ENCODE measurements at places on chromosomes 11 and 22.

- DNase-seq = no peak
Observed at GRCh38 chr11:11866203-11866602, 24.4 kb downstream of the USP47 start.

DNA sequence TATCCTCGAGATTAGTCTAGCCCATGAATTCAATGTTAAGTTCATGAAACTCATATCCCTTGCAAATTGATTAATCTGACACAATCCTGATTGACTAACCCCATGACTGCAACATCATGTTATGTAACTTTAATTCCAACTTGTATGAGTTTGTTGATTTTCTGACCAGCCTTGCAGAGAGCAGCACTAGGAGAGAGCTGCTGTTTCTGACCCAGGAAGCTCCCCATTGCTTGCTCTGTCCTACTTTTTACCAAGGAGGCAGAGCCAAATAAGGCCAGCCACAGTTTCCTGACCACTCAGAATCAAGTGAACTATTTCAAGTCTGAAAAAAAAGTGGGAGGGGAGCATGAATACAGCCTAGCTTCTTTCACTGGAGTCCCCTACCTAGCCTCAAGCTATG lies 13.2 kb downstream of the MPZL3 start:
- DNase-seq = no peak

- no peak for DNase-seq
Observed at GRCh38 chr11:77102246-77103210, at the start of gene OMP. Gene OMP (plus strand): TSS chr11:77102840. CDS start chr11:77102840, 0 bp downstream.

- no peak for DNase-seq
Observed at GRCh38 chr11:55967914-55968313, 1.8 kb downstream of the OR10AG1 start.

- no peak for DNase-seq
Observed at GRCh38 chr11:86615487-86615886, 56.9 kb downstream of the ME3 start.

DNA sequence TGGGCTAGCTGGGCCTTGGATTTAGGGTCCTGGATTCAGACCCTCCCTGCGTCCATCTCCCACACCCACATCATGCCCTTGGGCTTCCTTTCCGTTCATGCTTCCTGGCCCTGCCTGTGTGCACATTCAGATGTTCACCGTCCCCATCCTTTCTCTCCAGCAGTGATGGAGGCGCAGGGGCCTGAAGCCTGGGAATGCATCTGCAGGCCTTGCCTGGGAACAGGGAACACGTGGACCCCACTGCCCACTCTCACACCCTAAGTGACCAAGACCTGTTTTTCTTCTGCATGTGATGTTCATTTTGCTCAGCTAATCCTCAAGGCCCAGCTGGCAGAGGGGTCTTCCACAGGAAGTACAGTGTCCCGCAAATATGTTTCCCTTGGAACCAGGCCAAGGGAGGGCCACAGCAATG lies 91.6 kb upstream of the PARVA start:
- DNase-seq = no peak

DNA sequence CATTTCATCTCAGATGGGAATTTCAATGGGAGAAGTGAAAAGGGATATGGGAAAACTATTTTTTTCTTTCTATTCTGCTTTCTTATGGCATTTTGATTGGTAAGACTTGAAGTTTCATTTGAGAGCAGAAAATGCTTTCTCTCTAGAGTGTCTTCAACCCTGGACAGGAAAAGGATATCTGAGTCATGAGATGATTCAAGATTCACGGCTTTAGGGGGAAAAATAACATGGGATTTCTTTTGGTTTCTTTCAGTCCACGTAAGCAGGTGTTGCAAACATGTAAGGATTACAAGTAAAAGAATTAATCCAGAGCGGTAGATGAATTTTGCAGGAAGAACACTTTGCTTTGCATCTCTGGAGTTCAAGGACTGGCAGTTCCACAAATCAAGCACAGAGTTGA lies 1001.0 kb upstream of the TENM4 start:
- DNase-seq = no peak
